ENCODE measurements at places on chromosomes 16 and 17.
A peak's percentile ranks its signal among the peaks of the same experiment; 100 is the strongest.

DNA sequence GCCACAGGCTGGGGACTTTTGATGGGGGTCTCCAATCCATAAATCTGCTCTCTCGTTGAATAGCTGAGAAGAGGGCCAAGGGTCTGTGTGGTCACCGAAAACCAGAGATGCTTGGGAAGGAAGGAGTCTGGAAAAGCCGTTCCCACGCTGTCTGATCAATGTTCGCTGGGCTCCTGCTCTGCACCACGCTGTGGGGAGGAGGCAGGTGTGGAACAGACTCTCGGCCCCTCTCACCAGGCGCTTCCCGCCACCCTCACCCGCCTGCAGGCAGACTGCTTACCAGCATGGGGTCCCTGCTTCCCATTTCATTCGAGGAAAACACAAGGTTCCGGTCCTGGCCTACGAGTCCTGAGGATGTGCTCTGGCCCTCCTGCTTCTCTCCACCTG, 702 bp upstream of the ALDH3A1 start:
- no peak for DNase-seq

GRCh38 chr16:68068926-68069325, 16.2 kb upstream of the NFATC3 start:
- DNase-seq: no peak

DNA sequence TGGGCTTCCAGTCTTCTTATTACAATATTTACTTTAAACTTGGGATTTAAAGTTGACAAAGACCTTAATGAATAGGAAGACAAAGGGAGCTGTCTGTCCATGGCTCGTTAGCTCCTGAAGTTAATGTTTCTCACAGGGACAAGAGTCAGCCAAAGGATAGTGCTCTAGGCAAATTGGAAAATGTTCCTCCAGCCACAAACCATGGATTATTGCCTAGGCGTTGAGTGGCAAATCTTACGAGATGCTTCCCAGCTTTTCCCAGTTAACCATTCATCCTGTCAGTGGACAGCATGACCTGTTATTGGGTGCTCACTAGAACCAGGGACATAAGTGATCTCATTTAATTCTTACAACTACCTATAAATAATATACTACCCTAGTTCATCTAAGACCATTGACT, 3.6 kb downstream of the TEX2 start:
- no peak for DNase-seq

GRCh38 chr17:29246628-29247027, at the start of gene CRYBA1:
CRYBA1 (plus strand) TSS chr17:29246859; CDS start chr17:29246864, 5 bp downstream.
- DNase-seq: no peak

GRCh38 chr17:67392111-67392510, 15.0 kb downstream of the PITPNC1 start:
- DNase-seq: no peak

DNA sequence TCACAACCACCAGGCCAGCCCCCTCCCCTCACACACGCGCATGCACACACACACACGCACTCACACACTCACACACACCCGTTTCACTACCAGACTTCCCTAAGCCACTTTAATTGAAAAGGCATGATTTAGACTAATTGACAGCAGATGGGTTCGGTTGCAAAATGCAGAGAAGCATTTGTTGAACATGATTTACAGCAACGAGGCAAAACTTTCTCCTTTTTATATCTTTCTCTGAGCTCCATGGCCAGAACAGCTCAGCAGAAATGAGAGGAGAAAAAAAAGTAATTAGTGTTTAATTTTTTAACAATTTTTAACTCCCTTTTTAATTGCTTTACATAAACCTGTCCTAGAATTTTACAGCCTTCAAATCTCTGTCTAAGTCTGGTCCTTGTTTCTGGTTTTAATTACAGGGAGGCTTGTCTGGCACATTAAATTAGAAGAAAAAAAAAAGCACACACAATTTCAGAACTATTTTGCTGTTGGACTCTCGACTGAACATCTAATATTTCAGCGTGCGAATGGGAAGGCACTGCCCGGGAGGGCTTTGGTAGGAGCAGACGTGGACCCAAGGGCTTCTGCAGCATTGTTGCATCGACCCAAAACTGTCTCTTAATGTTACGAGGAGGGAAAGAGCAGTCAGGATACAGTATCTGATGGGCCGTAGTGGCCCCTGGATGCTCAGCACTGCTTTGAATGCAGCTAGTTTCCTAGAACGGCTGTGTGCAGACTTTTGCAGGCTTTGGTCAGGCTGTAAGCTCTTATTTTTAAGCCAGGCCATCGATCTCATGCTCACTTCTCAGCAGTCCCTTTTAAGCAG, 255.9 kb downstream of the SOX9 start:
- DNase-seq: peak; percentile 49

GRCh38 chr17:44146375-44147346, 4.9 kb downstream of the HROB start:
- DNase-seq: no peak

DNA sequence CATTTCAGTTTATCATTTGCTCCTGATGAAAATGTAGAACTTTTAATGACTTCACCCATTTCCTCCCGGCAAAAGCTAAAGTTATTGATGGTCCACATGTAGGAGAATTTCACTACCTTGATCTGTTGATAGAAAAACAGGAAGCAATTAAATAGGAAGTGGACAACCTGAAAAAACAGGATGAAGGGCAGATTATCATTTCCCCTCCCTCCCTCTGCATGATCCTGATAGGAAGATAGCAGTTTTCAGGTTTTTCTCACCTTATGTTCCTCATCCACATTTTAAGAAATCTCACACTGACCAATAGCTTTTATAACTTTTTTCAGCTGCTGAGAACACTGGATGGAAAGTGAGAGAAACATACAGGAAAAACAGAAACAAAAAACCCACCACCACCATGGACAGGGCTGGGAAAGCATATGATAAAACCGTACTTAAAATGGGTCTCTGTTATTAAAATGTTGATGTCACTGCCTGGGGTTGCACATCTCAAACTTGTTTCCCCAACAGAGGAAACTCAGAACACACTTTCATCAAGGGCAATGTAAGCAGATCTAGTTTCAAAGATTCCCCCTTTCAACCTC, 46.4 kb downstream of the NXPH3 start:
- DNase-seq: no peak

DNA sequence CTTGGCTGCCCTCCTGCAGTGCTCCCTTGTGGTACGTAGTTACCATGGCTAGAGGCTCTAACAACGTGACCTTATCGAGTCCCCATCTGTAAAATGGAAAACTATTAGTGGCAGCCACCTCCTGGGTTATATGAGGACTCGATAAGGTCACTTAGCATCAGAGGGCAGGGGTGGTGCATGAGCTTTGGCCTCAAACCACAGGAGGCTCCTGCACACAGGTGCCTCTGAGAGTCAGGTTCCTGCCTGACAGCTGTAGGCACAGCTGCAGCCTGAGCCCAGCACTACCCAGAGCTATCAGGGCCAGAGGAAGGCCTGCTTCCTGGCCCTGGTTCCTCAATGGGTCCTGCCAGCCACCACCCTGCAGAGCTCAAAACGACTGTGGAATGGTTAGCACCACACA, 57.2 kb upstream of the SEC14L1 start:
- DNase-seq: no peak

DNA sequence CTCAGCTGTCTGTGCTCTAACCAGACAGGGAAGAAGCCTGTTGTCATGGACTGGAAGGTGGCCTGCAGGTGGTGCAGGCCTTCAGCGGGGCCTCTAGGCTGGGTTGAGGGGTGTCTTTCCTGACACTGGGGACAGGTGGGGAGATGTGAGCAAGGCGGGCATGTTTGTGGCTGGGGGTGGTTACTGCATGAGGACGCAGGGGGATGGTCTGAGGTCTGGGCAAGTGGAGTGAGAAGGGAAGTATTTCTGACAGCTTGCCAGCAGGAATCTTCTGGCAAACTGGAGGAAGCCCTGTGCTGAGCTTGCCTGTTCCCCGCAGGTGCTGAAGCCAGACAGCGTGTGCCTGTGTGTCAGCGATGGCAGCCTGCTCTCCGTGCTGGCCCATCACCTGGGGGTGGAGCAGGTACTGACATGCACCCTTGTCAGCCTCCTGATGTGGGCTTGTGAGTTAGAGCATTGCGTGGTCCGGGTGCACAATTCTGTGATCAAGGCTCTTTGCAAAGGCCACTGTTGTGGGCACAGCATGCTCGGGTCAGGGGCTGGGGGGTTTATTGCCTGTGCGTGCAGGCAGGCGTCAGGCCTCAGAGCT, 36.2 kb downstream of the PRMT7 start:
- no peak for DNase-seq

- DNase-seq: no peak
Observed at GRCh38 chr17:35080536-35080935, 17.0 kb upstream of the RFFL start.

- DNase-seq: peak; percentile 66
Observed at GRCh38 chr17:59366773-59367656, 35.6 kb downstream of the YPEL2 start.

GRCh38 chr16:65572156-65572555, 450.3 kb upstream of the CDH11 start:
- DNase-seq: peak; percentile 88

Measured in AG08395 (cell line).